ENCODE measurements at places on chromosomes 4 and X.

GRCh38 chr4:69095301-69095731 lies 958 bp upstream of the UGT2B7 start:
- no peak for DNase-seq

DNA sequence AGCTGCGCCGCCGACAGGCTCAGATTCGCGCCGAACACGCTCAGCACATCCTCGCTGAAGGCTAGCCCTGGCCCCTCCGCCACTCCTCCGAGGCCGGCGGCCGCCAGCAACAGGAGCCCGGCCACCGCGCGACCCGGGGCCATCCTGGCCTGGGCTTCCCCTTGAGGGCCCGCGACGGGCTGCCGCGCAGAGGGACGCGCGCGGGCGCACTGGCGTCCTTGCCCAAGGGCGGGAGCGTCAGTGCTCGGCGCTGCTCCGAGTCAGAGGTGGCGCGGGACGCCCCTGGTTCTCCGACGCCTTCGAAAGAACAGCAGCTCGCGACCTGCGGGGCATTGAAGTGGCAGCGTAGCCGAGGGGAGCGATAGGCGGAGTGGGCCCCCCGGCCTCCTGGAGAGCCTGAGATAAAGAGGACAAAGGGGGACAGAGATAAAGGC lies 745 bp downstream of the SLC39A8 start:
- DNase-seq = peak; percentile 72

DNA sequence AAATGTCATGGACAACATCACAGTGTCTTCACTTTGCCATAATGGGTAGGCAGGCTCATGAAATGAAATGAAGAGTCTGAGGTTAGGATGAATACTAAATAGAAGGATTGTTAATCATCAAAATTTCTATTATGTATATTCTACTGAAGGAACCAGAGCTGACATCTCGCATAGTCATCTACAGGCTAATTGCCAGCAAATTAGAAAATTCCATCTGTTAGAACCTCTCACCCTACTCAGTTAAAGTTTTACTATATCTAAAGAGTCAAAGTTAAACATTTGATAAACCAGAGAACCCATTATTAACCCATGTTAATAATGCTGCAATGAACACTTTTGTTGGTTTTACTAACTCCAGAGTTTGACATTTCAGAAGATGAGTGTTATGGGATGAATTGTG lies 114.6 kb downstream of the ARHGAP6 start:
- no peak for DNase-seq

GRCh38 chr4:6332042-6332668 lies 62.5 kb downstream of the WFS1 start:
- DNase-seq = no peak

GRCh38 chr4:2248044-2248780 lies 6.3 kb upstream of the HAUS3 start:
- no peak for DNase-seq

GRCh38 chrX:10755439-10756334 lies 135.3 kb upstream of the MID1 start:
- peak; percentile 34 for DNase-seq

Measured in GF-D8 (cell line).